Amniotic epithelial cell (primary cell): ENCODE measurements at places on chromosomes 3 and 15.

DNA sequence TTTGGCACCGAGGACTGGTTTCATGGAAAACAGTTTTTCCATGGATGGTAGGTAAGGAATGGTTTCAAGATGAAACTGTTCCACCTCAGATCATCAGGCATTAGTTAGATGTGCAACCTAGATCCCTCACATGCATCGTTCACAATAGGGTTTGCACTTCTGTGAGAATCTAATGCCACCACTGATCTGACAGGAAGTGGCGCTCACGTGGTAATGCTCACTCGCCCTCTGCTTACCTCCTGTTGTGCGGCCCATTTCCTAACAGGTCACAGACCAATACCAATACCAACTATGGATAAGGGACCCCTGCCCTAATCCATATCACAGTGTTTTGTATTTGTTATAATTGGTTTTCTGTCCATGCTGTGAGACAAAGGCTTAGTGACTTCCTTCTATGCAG, 58.9 kb downstream of the SLMAP start:
- no peak for DNase-seq

GRCh38 chr15:34360298-34360697, 6.7 kb downstream of the LPCAT4 start:
- DNase-seq: no peak

- DNase-seq: no peak
These were observed 362.3 kb downstream of the NR2F2 start for GRCh38 chr15:96692826-96693225.

DNA sequence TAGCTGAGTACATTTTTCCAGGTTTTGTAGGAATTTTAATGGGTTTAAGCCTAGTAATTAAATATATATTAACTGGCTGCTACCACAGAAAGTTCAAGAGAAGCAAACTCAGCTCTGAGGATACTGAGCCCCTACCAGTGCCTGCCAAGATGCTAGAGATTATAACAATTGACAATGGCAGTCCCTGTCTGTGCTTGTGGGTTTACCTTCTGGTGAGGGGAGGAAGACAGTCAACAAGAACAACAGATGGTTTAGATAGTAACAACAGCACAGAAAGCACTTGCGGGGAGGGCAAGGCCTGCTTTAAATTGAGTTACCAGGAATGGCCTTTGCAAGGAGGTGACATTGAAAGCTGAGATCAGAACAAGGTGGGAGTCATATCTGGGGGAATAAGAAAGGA, 56.6 kb upstream of the ARHGEF3 start:
- DNase-seq: no peak

GRCh38 chr3:189967254-189967865, 153.3 kb downstream of the P3H2 start:
- DNase-seq: peak; percentile 55

- DNase-seq: no peak
These were observed 402.1 kb upstream of the SUCLG2 start for GRCh38 chr3:68056556-68056955.

GRCh38 chr3:157429708-157430107, 6.9 kb upstream of the PTX3 start:
- no peak for DNase-seq

DNA sequence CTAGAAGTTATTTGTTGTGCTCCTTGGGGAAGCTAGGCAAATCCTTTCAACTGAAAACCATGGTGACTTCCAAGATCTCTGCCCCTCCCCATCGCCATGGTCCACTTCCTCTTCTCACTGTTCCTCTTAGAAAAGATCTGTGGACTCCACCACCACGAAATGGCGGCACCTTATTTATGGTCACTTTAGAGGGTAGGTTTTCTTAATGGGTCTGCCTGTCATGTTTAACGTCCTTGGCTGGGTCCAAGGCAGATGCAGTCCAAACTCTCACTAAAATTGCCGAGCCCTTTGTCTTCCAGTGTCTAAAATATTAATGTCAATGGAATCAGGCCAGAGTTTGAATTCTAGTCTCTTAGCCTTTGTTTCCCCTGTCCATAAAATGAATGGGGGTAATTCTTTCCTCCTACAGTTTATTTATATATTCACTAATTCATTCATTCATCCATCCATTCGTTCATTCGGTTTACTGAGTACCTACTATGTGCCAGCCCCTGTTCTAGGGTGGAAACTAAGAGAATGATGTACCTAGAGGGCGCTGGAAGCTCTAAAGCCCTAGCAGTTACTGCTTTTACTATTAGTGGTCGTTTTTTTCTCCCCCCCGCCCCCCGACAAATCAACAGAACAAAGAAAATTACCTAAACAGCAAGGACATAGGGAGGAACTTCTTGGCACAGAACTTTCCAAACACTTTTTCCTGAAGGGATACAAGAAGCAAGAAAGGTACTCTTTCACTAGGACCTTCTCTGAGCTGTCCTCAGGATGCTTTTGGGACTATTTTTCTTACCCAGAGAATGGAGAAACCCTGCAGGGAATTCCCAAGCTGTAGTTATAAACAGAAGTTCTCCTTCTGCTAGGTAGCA, 657 bp downstream of the PATL2 start:
- DNase-seq: peak; percentile 48
